Stimulated activated CD8-positive, alpha-beta memory T cell treated with anti-CD3 and anti-CD28 coated beads, Interleukin-15, amount 100 ng/mL, for 1 hour (primary cell): ENCODE measurements at places on chromosomes 3 and 15.

- DNase-seq: no peak
Measured at GRCh38 chr15:89433686-89434085, 62.7 kb downstream of the RHCG start.

- no peak for DNase-seq
Measured at GRCh38 chr3:66823009-66823397, 175.1 kb upstream of the KBTBD8 start.

GRCh38 chr15:30953183-30953582 lies 38.2 kb downstream of the MTMR10 start:
- no peak for DNase-seq

- DNase-seq: no peak
Measured at GRCh38 chr3:4491855-4492207, 1.3 kb upstream of the ITPR1 start.

DNA sequence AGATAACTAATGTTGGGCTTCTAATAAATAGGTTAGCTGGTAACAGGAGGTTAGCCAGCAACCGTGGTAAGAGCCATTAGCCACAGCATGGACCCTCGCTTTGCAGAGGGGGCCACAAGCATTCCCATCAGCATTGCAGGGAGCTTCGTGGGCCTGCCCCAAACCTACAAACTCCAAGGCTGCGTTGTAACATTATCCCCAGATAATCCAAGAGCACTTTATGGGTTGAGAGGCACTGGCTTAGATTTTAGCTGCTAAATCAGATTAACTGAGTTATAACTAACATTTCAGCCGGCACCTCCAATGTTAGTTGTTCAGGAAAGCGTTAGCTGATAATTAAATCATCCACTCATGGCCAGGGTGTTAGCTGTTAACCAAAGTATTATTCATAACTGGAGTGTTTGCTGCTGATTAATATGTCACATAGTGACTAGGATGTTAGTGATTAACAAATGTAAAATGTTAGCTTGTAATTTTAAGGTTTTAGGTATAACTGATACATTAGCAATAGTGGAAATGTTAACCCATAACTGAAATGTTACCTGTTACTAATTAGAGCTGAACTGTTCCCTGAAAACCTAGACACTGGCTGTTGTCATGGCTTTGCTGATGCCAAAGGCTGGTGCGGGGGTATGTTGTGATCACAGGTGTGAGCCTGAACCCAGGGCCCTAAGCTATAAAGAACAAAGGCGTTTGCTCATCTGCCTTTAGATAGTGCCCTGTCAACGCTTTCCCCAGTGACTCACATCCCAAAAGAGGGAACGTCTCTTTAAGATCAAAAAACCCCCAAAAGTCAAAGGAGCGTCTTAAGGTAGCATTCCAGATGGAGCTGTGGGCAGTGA lies 56.2 kb downstream of the SLC6A6 start:
- no peak for DNase-seq

GRCh38 chr15:77724715-77725114 lies 92.0 kb upstream of the LINGO1 start:
- no peak for DNase-seq

DNA sequence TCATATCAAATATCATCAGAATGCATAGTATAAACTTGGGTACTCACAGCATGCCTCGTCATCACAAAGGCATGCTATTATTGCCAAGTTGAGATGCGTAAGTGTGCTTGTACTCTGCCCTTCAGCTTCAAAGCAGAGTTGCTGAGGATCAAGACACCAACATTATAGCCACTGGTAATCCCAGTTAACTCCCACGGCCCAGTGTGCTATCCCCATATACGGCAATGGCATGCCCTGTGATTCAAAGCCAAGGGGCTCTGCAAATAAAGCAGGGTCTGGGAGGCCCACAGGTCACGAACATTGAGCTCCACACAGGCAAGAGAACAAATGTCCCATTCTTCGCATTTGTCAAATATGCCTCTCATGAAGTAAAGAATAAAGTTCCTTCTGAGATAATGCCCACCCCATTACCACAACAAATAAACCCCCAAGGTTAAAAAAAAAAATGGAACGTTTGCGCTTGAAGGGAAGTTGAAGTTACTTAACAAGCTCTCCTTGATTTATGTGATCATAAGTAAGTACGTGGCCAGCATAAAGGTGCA lies 298.1 kb upstream of the NECTIN3 start:
- no peak for DNase-seq

GRCh38 chr3:14377838-14378169 lies 24.6 kb upstream of the SLC6A6 start:
- DNase-seq: no peak

- no peak for DNase-seq
Measured at GRCh38 chr3:124969963-124970722, 35.6 kb upstream of the MUC13 start.

DNA sequence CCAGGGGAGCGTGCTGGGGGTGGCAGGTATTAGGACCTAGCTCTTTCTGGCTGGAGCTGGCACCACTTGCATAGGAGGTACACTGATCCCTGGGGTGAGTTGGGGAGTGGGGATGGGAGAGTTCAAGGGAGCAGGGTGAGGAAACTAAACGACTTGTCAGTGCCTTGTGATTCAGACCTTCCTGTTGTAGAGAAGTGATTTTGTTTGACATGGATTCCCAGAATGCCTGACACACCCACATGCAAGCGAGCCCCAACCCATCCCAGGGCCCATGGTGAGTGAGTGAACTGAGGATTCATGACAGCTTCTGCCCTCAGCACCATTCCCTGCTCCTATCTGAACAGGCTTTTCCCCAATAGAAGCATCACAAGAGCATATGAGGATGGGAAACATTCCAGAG lies 15.6 kb upstream of the UBE2Q2 start:
- no peak for DNase-seq

- DNase-seq: no peak
Measured at GRCh38 chr3:51035630-51036029, 349.5 kb upstream of the MANF start.

GRCh38 chr15:84898761-84899160 lies 14.3 kb downstream of the SLC28A1 start:
- DNase-seq: no peak

DNA sequence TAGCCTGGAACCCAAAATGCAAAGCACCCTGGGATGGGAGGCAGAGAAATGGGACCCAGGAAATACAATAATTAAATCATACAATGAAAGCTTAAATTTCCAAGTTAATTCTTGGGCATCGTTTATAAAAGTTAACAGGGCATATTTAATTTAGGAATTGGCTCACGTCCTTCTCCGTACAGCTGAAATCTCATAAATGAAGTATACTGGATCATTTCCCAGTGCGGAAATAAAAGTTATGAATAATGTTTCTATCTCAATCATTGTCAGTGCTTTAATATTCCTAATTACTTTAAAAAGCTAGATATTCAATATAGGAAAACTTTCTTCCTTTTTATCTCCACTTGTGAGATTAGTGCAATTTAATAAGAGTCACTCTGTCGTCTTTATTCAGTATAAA lies 164.0 kb downstream of the MEGF11 start:
- no peak for DNase-seq

DNA sequence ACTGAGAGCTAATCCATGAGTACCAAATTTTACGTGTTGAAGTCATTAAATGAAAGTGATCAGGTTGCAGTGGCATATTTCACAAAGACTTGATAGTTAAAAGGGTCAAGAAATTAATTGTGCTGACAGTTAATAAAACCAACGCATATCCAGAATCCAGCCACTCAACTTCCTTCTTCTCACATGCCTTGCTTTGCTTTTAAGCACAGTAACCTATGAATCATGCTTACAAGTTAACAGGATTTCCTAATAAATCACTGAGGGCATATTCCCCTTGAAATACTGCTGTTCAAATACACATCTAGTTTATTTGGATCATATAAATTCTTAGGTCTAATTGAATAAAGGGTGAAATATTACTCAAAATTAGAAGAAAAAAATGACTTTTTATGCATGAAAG lies 801.5 kb upstream of the EPHA6 start:
- DNase-seq: no peak

GRCh38 chr15:36678308-36678707 lies 98.9 kb downstream of the CDIN1 start:
- no peak for DNase-seq

DNA sequence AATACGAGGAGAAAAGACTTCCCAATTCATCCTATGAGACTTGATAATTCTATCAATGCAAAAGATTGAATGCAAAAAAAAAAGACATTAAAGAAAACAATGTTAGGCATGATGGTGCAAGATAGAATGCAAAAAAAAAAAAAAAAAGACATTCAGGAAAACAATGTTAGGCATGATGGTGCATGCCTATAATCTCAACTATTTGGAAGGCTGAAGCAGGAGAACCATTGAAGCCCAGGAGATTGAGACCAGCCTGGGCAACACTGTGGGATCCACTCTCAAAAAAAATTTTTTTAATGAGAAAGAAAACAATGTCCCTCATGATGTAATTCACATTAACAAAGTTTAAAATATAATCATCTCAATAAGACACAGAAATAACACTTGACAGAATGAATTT lies 75.9 kb downstream of the MYO9A start:
- DNase-seq: no peak

- DNase-seq: no peak
Measured at GRCh38 chr3:161866176-161866575, 369.6 kb downstream of the OTOL1 start.

DNA sequence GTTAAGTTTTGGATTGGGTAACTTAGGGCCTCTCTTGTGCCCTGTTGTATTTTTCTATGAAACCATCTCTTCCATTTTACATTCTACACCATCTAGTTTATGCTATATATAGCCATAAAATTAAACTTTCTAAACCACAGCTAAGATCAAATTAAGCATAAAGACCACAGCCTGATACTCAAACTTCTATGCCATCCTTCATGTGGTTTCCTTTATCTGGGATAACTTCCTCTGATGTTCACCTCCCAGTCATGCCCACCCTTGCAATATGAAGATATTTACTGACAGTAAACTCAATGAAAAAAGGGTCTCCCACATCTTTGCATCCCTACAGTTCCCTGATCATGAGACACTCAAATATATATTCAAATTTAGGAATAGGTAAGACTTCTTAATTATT lies 4.2 kb downstream of the SELENOK start:
- DNase-seq: no peak
